Retina (tissue), 1 donor: ENCODE measurements at places on chromosomes 11 and 22.

DNA sequence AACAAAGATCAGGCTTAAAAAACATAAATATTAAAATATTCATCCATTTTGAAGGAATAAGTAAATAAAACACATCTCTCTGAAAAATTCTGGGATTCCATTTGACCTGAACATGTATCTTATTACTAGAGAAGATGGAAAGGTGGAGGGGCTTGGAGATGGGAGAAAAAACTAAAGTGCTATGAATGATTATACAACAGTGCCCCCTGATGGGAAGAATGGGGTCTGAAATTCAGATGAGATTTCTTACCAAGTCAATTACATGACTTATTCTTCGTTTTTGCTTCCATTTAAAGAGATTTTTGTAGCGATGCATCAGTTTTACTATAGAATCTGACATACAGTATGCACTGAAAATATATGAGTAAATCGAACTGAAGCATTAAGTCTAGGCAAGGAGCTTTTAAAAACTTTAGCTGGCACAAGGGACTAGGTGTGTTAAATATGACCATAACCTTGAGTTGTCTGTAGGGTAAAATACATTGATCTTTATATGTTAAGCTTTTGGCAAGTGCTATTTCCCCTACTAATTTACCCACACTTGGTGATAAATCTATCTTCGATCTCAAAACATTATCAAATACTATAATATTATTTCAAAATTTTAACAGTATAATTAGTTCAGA is 718.8 kb downstream of the CNTN5 start:
- peak; percentile 57 for DNase-seq

GRCh38 chr11:12207384-12208150 is 97.2 kb downstream of the MICAL2 start:
- DNase-seq: no peak

DNA sequence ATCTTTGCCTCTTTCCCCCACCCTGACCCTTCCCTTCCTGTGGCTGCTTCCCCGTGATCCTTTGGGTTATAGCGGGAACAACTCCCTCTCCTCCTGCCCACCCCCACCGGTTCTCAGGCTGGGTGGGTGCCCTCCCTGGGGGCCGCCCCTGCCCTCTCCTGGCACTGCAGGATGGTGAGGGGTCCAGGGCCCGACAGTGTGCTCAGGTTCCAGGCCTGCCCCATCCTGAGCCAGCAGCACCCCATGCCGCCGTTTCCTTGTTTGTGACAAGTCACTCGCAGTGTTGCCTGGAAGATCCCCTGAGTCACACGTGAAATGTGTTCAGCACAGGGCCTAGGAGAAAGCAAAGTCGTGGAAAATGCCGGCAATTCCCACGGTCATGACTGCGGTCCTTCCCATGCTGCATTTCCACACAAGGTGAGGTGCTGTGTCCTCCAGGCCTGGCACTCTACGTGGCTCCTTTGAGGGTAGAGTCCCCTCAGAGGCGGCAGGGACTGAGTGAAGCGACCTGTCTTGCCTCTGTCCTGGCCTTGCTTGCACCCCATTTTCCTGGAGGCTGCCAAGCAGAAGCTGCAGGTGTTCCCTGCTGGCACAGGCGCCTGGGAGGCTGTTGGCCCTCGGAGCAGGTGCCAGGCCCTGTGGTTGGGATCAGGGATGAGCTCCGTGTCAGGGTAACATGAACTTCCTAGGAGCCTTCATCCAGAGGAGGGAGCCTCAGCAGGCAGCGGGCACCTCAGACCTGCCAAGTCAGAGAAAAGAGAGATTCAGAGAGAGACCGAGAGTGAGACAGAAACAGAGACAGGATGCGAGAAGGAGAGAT is 80.5 kb upstream of the LINC01488 start:
- DNase-seq: no peak

DNA sequence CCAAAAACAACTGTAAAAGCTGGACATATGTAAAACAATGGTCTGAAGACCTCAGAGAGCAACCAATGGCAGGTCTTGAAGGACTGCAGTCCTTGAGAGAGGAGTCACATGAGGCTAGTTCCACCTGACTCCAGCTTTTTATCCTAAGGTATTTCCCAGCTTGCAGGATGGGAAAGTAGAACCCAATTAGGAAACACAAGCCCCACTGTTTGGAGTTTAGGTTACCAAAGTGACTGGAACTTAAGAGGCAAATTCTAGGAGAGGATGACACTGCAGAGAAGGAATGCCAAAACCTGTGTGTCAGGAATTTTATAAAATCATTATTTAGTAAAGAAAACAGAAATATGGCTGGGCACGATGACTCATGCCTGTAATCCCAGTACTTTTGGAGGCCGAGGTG is 18.4 kb downstream of the OR2AT4 start:
- DNase-seq: no peak

DNA sequence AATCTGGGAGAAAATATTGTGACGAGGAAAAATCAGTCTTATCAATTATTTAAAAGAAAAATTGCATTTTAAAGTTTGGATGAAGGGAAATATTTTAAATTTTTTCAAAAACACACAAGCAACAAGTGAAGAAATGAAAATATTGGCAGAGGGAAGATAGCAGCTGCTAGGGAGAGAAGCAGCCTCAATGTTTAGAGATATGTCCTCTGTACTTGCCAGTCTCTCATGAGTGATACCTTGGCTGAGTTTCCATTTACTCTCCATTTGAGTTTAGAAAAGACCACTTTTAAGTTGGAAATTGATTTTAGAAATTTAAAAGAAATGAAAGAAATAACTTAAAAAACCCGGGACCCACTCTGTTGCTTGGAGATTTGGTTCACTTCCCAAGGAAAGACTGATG is 88.6 kb upstream of the DBX1 start:
- no peak for DNase-seq

DNA sequence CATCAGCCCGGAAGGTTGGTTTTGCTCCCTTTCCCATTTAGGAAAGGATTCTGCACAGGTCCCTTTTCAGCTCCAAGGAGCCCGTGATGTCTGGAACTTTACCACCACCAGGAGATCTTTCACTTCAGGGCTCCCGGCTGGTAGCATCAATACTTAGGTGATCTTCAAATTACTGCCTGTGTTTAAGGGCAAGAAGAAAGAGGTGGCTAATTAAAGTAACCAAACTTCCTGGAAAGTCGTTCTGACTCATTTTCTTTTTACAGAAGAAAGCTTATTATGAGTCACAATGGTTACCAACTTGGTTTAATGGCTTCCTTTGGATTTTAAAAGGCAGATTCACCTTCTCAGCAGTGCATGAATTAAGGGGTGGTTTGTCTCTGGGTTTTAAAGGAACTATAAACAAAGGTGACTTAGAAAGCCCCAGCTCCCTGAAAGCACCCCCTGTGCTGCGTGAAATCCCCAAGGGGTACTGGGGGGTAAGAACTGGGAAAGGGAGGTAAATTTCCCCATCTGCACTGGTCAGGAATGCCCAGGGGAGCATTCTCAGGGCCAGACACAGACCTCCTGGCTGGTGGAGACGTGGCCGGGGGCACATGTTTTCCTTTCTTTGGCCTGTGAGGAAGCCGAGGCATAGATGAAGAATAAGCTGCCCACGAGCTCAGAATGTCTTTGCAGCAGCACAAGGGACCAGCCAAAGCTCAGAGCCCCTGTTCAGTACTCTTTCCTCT is 8.8 kb downstream of the POU2F3 start:
- DNase-seq: no peak

DNA sequence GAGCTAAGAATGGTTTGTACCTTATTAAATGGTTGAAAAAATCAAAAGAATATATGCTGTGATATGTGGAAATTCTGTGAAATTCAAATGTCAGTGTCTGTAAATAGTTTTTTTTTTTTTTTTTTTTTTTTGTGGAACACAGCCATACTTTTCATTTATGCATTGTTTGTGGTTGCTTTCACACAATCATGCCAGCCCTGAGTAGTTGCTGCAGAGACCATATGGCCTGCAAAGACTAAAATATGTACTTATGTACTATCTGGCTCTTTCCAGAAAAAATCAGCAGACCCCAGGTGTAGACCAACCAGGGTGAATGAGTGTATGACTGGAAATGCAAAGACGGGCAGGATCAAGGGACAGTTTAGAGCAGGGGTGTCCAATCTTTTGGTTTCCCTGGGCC is 98.3 kb downstream of the PTPRJ start:
- no peak for DNase-seq

GRCh38 chr11:69342588-69343330 is 48.8 kb downstream of the MYEOV start:
- no peak for DNase-seq

DNA sequence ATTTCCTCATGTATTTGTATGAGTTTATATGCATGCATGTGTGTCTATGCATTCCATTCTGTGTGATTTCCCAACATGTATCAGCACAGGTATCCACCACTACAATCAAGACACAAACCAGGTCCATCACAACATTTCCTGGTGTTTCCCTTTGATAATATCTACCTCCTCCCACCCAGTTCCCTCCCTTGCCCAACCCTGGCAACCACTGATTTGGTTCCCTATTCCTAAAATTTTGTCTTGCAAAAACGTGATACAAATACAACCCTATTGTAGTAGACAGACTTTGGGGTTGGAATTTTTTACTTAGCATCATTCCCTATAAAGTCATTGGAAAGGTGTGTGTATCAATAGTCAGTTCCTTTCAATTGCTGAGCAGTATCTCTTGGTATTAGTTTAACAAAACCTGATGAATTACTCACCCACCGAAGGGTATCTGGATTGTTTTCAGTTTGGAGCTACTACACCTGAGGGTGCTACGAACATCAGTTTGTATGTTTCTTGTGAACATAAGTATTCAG is 51.8 kb upstream of the IGLL5 start:
- no peak for DNase-seq

DNA sequence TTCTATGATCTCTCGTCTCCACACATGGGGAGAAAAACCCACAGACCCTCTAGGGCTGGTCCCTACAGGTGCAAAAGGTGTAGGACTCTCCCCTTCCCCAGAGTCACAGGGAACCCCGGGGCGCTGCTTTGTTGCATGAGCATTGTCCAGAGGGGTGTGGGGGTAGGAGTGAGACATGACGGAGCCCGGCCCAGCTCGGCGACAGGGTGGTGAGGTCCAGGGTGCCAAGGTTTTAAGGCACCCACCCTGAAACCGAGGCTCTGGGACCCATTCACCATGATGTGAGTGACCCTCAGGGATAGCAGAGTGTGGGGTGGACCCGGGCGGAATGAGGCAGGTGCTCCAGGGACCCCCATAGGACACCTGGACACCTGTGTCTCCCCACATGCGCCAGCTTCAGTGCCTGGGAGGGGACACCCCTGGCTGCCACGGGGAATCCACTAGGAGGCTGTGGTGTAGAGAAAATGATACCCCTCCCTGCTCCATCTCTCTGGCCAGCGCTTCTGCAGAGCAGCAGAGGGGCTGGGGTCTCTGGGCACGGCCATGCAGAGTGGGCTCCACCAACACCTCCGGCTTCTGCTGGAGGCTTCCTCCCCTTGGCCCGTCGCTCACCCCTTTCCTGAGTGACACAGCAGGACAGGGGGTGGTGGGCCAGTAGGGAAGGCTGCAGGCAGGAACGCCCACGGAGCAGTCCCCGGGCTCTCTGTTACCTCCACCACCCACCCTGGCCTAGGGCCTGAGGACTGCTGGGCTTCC is 15.2 kb downstream of the KRTAP5-5 start:
- DNase-seq: no peak

DNA sequence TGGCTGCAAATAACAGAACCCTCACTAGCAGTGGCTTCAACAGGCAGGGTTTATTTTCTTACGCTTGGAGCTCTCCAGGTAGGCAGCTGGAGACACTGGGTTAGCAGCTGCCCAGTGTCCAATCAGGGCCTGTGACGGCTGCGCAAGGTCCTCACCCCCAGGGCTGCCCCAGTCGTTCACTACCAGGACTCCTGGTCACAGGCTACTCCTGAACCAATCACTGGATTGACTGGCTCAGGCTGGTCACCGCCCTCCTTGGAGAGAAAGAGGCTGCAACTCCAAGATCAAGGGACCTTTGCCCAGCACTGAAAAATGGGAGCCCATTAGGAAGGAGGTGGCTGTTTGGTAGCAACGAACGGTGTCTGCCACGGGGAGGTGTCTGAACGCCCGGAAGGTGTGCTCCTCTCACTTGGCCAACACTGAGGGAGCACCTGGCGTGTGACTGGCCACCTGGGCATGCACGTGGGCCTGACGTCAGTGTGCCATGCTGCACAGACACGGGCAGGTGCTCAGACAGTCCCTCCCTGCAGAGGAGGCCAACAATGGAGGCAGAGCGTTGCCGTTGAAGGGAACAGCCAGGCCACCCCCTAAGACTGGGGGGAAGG is 5.1 kb downstream of the ARSA start:
- DNase-seq: no peak

DNA sequence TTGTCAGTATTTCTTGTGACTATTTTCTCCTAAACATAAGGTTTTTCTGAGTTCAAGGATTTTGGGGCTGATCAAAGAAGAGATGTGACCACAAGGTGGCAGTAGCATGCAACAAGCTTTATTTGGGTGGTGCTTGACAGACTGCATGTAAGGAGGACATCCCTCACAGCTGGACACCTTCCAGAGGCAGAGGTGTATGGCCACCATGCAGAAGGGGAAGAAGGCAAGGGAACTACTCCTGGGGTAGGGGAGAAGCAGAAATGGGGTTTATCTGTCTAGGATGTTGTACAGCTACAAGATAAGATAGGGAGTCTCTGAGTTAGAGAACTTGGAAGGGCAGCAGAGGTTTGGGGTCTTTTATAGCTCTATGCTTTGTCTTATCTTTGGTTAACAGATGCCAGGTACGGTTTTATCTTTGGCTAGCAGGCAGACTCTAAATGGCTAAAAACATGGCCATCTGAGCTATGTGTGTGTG is 5.1 kb upstream of the BIRC2 start:
- DNase-seq: peak; percentile 79

- DNase-seq: no peak
Observed at GRCh38 chr22:47597041-47597440, 834.6 kb downstream of the TBC1D22A start.

DNA sequence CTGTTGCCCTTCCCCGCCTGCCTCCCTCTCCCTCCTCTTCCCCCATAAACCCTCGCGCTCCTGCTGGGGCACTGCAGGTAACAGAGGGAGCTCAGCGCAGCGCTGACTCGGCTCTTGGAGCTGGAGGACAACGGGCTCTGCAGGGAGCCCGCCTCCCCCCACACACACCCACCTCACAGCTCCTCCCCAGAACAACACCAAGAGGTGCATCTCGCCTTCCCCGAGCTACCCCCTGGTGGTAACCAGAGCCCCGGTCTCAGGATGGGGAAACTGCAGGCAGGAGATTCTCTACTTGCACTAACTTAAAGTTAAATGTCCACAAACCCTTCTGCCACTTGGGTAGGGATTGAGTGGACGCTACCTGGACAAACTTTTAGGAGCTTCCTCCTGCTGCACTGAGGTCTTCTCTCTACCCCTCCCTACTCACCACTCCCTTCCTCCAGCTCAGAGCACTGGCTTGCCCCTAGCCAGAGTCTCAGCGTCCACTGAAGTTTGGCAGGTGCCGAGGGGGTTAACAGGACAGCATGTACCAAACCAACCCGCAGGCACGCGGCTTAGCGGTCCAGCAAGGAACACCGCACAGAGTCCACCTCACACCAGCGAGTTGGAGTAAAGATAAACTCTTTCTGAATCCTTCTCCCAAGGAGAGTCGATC is 4.0 kb upstream of the SCN4B start:
- no peak for DNase-seq
